ENCODE measurements at places on chromosomes 1 and 21.
A peak's percentile ranks its signal among the peaks of the same experiment; 100 is the strongest.

GRCh38 chr1:110672753-110673108 is 2.0 kb downstream of the KCNA3 start:
- DNase-seq = peak; percentile 60

GRCh38 chr1:190244406-190244805 is 233.3 kb downstream of the BRINP3 start:
- DNase-seq = no peak

DNA sequence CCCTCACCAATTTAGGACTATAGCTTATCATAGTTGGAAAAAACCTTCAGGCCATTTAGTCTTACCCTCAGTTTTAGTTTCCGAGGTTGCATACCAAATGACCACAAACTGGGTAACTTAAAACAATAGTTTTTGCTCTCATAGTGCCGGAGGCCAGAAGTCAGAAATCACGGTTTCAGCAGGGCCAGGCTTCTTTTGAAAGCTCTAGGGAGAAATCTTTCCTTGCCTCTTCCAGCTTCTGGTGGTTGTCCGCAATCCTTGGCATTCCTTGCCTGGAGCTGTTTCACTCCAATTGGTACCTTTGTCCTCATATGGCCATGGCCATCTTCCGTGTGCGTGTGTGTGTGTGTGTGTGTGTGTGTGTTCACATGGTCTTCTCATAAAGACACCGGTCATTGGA is 12.4 kb upstream of the PLXNA2 start:
- no peak for DNase-seq

DNA sequence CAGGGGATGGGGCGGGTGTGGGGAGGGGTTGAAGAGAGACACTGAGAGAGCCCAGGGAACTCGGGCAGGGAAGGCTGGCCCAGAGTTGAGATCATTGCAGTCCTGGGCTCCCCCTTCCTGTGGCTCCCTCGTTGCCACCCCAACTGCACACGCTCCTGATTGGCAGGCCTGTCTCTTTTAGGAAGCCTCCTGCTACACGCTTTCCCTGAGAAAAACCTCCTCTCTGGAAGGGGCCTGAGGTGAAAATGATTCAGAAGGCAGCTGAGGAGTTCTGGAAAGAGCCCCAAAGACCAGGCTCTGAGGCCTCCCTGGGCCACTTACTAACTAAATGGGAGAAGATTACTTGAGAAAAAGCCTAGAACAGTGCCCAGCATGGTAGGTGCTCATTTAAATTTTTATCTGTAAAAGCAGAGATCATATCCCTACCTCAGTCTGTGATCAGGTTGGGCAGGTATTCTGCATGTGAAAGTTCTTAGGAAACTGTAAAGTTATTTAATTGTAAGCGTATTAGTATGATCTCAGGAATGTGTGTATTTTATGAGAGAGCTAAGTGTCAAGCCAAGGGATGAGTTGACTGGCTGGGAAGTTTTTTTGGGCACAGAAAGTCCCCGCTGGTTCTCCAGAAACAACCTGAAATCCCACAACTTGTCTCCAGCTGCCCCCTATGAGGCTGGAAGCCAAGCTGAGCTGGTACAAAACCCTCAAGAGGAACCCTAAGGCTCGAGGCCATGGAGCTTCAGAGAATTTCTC is 65.2 kb upstream of the EPS8L3 start:
- DNase-seq = no peak

- DNase-seq = no peak
Observed at GRCh38 chr21:28148400-28149064, 844.1 kb downstream of the LTN1 start.

DNA sequence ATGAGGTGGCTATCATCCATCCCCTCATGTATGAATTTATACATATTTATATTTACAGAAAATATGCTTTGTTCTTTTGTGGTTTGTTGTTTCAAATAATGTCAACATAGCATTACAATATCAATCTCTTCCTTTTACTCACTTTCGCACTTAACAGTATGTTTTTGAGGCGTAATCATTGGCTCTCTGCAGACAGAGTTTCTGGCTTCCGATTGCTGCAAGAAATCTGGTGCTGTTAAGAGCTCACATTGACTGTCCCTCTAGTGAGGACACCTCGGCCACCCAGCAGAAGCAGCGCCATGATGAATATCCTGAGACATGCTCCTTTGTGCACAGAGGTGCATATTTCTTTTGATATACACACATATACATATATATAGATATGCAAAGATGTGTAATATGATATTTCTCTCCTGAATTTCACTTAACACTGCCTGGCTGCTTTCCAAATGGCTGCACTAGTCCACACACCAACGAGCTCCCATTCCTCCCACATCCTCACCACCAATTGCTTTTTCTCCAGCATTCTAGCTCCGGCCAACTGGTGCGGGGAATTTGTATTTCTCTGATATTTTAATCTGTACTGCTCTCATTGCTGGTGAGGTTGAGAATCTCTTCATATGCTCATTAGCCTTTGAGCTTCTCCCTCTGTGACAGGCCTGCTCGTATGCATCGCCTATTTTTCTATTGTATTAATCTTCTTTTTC is 248.4 kb downstream of the SIPA1L2 start:
- no peak for DNase-seq

DNA sequence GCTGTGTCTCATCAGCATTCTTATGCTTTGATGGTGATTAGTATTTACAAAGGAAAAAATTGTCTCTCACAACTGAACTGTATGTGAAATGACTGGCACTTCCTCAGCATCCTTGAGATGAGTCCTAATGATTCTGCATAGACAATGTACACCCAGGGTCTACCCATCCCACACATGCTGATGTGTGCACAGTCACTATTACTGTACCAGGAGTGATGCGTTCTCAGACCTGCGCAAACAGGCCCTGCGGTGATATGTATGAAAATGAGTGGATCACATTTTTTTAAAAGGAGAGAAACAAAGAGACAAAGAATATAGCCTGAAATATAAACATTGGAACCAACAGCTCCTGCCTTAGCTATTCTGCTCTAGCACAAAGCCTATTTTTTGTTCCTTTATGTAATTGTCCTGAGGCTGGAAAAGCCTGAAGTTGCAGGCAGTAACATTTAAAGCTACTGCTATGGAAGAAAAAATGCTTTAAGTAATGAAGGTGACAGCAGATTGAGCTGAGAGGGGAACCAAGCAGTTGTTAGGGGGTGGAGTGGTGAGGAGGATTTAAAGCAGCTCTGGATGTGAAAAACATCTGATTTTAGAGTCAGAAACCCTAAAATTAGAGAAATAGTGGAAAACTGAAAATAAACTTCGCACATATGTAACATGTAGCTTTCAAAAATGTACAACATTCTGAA is 5.5 kb downstream of the RCAN1 start:
- DNase-seq = no peak

- DNase-seq = no peak
Observed at GRCh38 chr1:222334026-222334680, 213.8 kb downstream of the HHIPL2 start.

DNA sequence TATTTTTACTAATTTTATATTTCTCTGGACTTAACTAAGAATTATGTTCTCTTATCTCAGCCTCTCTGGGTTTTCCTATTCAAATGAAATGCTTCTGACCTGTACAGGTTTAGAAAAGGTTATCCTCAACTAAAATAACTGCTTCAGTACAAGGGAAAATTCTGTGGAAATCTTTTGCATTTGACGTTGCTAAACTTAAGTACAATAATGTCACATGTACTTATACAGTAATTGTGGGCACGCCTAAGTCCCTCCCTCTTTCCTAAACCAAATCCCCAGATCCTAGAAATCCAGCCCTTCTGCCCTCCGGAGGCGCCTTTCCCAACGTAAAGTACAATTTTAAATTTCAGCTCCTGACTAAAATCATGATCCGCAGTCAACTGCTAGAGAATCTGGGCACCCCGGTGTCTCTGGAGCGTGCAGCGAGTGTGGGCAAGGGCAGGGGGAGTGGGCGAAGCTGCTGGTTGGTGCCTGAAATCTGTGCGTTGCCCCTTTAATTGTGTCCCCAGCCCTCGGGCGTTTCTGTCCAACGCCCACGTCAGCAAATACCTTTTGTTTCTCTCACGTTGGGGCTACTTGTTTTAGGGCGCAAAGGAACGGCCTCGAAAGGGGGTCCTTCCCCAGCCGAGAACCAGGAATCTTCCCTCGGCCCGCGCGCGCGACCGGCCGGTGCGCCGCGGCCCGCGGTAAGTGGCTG is at the start of gene ZBTB8A:
Gene ZBTB8A (plus strand): TSS at position 541 of the 697 bp plus-strand sequence. CDS start 53,505 bp downstream, outside the sequence.
- no peak for DNase-seq

GRCh38 chr1:154605534-154605933 is 2.5 kb downstream of the ADAR start:
- no peak for DNase-seq

DNA sequence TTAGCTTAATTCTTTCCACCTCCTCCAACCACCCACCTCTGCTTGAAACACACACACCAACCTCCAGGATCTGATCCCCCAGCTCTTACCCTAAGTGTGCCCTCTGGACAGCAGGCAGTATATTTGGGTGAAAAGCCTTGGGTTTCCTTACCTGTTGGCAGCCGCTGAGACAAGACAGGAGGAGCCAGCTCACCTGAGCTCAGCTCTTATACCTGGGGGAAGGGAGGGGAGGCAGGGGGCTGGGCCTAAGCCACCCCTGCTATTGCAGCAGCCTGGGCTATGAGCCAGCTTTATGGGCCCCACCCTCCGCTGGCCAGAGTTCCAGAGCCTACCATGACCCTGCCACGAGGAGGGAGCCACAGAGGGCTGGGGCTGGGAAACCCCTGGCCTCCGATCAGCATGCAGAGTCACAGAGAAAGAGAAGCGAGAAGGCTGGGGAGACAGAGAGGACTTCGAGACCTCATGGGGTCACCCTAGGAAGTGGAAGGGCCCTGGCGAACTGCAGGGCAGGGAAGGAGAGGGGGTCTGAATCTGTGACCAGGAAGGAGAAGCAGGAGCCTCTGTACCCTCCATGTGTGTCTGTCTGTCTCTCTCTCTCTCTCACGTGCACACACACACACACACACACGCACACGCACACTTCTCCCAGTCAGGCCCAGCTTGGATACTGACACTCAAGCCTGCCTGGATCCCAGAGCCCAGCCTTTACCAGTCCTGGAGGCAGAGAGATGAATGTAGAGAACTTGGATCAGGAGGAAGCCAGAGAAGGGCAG is at the start of gene S100A14:
Gene S100A14 (minus strand): TSS at position 182 of the 773 bp plus-strand sequence. CDS start 467 bp downstream, outside the sequence.
- no peak for DNase-seq

GRCh38 chr1:39003794-39004193 is 12.7 kb downstream of the AKIRIN1 start:
- DNase-seq = no peak

GRCh38 chr1:80818211-80818610 is 982.5 kb upstream of the ADGRL2 start:
- no peak for DNase-seq

GRCh38 chr1:183674339-183674738 is 21.2 kb upstream of the APOBEC4 start:
- DNase-seq = no peak

DNA sequence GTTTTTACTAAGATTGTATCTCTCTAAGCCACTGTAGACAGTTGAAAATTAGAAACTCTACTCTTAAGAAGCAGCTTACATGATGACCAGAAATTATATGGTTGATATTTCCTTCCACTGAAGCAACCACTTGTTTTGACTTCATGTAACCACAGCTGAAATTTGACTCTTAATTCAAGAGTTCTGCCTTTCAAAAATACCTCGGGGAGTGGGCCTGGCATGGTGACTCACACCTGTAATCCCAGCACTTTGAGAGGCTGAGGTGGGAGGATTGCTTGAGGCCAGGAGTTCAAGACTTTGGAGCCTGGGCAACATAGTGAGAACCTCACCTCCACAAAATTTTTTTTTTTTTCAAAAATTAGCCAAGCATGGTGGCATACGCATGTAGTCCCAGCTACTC is 4.3 kb downstream of the AMPD1 start:
- no peak for DNase-seq

DNA sequence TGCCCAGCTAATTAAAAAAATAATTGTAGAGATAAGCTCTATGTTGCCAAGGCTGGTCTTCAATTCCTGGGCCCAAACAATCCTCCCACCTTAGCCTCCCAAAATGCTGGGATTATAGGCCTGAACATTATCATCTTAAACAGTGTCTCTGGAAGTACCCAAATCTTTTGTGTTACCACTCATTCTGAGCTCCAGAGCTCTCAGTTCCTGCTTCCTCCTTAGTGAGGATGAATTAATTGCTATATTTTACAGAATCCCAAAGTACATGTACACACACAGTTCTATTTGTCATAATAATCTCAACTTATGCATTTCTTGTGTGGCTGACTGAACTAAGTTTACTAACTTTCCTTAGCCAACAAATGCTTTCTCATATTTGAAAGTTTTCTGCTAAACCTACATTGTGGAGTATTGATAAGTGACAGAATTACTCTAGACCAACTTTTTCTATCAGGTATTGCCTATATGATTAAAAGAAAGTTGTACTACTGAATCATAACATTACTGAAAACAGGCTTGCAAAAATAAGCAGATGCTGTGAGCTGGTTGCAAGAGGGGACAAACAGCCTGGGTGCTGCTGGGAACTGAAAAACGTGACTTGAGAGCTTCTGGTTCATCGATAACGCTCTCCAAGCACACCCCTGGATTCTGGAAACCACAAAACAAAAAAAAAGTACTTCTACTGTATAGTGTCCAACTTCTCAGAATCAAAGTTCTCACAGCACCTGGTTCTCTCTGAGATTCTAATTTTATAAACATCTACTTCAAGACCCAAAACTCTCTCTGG is 15.3 kb downstream of the VAV3 start:
- DNase-seq = no peak
